NCI-H1417 (cell line): ENCODE measurements at places on chromosomes 13 and 19.

- DNase-seq, result no peak
Observed at GRCh38 chr13:110330491-110331011, 23.5 kb downstream of the COL4A2 start.

DNA sequence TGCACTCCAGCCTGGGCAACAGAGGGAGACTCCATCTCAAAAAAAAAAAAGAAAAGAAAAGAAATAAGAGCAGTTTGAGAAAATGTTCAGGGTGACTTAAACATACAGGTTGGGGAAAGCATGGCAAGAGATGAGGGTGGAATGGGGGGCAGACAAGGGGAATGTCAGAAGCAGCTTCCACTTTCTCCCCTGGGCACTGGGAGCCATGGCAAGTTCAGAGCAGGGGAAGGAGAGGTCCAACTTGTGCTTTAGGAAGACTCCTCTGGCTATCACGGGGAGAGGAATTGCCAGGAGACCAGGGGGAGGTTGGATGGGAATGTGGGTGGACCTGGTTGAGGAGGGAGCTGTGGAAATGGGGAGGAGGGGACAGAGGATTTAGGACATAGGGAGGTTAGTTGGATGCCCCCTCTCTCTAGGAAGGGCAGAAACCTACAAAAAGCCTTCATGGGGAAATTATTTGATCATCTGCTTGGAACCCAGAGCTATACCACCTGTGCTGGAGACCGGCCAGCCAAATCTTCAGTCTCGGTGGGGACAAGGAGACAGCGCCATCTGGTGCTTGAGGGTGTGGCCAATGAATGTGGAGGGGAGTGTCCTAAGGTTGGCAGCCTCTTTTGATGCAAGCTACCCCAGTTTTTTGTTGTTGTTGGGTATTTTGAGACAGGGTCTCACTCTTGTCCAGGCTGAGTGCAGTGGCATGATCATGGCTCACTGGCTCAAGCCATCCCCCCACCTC is 7.3 kb upstream of the STRN4 start:
- DNase-seq, result peak; percentile 58

DNA sequence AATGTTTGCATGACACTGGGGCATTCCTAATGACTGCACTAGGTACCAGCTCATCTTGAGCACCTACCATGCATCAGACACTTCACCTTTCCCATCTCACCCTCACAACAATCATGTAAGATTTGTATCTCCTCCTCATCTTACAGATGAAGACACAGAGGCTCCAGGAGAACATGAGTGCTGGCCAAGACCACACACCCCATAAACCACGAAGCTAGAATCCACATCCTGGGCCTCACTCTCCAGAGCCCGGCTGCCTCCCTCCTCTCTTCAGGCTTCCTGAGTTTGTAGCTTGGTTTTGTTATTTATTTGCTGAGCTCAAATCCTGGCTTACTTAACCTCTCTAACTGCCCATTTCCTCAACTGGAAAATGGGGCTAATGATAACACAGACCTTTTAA is 25.9 kb downstream of the FAM216B start:
- no peak for DNase-seq

GRCh38 chr19:48670699-48671445 is 1.9 kb downstream of the NTN5 start:
- no peak for DNase-seq
